BE2C (cell line): ENCODE measurements at places on chromosomes 2 and 18.

DNA sequence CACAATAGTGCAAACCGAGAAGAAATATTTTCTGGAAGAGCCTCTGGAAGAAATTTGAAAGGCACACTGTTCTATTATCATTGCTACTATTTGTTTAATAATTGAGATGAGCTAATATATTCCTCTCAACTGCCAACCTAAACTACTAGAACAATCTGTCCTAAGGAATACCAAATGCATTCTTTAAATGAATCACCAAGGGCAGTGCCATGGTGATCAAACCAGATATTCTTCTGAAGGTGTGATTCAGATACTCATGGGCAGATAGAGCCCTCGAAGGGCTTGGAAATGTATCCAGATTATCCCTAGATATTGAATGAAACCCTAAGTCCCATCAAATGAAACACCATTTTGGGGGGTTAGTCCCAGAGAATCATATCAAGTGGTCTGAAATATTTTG lies 76.6 kb downstream of the FIGN start:
- no peak for DNase-seq

- no peak for DNase-seq
Observed at GRCh38 chr2:126704434-126705160, 48.6 kb downstream of the GYPC start.

DNA sequence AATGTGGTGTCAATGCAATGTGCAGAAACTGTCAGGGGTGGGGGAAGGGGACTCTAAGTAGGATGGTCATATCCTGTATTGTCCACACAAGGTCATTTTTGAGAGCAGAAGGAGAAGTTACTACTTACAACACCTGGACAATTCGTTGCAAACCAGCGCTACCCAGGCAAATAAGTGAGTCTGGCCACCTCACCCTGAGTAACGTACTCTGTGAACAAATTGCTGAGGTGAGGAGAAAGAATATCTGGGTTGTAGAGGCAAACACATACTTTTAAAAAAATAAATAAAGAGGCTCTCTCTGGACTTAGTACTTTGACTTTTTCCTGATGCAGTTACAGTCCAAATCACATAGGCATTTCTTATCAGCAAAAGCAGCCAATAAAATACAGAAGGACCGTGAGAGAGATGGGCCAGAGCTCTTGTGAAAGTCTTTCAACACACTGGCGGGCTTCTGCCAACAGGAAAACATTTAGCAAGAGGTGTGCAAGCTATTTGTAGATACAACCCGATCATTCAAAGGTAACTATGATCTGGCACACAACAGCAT lies 268.2 kb upstream of the ID2 start:
- DNase-seq: no peak

DNA sequence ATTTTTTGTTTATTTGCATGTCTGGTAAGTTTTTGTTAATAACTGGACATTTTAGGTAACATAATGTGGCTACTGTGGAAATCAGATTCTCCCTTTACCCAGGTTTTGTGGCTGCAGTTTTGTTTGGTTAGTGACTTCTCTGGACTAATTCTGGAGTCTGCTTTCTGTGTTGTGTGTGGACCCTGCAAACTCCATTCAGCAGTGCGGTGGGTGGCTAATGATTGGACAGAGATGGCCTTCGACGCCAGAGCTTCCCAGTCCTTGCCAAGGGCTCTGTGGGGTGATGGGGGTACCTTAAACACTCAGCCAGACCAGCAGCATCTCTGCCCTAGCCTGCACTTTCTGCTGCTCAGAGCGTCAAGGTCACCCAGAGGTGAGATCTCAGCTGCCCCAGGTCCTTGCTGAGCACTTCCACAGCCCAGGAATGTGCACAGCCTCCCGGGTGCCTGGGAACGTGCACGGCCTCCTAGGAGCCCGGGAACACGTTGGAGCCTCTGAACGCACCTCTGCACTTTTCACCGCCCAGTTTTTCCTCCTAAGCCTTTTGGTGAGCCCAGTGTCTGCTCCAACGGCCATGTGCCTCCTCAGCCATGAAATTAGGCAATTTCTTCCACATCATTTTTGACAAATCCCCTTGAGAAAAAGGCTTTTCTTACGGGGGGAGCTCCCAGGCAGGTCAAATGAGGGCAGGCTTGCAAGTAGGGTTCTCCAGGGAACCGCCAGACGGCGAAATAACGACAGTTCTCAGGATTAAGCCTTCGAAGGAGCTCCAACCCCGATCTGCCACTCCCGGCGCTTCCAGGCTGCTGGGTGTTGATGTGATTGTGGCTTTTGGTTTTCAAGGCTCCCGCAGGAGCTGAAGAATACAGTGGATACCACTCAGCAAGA lies 35.2 kb upstream of the KLF11 start:
- no peak for DNase-seq

DNA sequence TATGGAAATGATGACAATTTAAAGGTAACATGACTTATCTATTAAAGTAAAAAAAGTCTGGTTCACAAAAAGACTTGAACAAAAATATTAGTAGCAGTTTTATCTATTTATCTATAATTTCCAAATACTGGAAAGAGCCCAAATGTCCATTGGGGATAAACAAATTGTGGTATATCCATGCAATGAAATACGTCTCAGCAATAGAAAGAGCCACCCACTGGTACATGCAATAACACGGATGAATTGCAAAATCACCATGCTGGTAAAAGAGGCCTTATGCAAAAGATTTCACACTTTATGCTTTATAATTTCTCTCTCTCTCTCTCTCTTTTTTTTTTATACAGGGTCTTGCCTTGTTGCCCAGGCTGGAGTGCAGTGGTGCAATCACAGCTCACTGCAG lies 91.4 kb upstream of the ASAP2 start:
- DNase-seq: no peak

DNA sequence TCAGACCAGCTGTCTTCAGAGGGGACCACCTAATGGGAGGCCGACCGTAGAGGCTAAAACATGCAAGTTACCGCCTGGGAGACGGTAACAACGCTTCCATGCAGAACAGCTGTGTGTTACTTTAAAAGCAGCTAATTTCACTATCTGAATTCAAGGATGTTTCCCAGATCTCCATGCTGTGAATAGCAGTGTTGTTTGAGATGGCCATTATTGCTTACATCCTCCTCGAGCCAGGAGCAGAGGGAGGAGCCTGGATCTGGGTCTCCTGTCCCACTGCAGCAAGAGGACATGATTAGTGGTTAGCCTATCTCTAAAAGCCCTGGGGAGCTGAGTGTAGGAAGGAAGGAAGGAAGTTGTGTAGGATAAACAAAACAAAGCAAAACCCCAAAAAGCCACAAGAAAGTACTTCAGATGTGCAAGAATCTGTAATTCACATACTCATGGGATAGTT lies 50.9 kb downstream of the ACTR2 start:
- DNase-seq: no peak

- DNase-seq: no peak
Observed at GRCh38 chr18:53586923-53587322, 637.5 kb downstream of the MBD2 start.
